ENCODE measurements at places on chromosomes 2 and 18. TPM values are rescaled to one million over a fixed set of nuclear protein-coding genes. Genes with fewer than 3 reads are reported as not detected.

GRCh38 chr2:73250872-73251846 is 17.1 kb downstream of the CCT7 start:
- peak; percentile 53 for DNase-seq
- H3K4me1 ChIP-seq: peaks cover 17% of the 10 kb centered on the region
- H3K27ac ChIP-seq: peak overlapping the region; percentile 60
- H3K36me3 ChIP-seq: peaks cover 80% of the 10 kb centered on the region
- no peak overlapping the region for H3K4me3 ChIP-seq
- H3K27me3 ChIP-seq: no peaks in the 10 kb centered on the region

DNA sequence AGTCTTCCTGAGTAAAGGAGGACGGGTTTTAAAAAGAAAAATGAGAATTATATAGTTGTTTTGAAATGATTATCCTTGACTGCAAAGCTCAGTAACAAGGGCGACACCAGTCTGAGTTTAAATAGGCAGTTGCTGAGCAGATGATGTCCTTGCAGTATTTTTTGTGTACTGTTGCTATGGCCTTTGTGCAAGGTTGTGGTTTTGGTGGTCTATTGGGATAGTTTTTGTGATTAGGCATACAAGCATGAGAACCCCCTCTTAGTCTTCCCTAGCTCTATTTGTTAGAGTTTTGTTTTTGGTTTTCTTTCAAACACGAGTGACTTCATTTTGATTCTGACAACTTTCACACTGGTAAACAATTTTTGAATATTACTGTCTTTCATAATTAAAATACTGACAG is 64.1 kb downstream of the TAF4B start:
- H3K27me3 ChIP-seq: no peaks in the 10 kb centered on the region
- H3K4me1 ChIP-seq: peaks cover 7% of the 10 kb centered on the region
- no peak overlapping the region for H3K27ac ChIP-seq
- H3K36me3 ChIP-seq: no peaks in the 10 kb centered on the region
- DNase-seq: no peak

GRCh38 chr2:144495227-144496091 is 24.5 kb downstream of the ZEB2 start:
- H3K27me3 ChIP-seq: no peaks in the 10 kb centered on the region
- H3K27ac ChIP-seq: peak overlapping the region; percentile 11
- peaks cover 44% of the 10 kb centered on the region for H3K4me1 ChIP-seq

DNA sequence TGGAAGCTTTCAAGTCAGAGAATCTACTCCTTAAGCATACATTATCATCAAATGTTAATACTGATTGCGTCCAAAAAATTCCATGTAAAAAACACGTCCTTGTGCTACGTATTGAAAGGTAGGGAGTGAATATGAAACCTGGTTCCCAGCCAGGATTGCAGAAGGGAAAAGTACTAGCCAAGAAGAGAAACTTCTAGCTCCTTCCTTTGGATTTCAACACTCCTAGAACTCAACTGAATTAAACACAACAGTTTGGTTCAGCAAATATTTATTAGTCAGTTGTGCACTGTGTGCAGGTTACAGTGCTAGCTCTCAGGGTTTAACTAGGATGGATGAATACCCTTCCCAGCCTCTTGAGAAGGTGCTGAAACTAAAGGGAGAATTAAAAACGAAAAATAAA is 33.9 kb upstream of the FHL2 start:
- H3K4me3 ChIP-seq: no peak overlapping the region
- H3K27me3 ChIP-seq: no peaks in the 10 kb centered on the region
- H3K4me1 ChIP-seq: peaks cover 34% of the 10 kb centered on the region
- H3K36me3 ChIP-seq: no peaks in the 10 kb centered on the region
- peak; percentile 64 for DNase-seq
- peak overlapping the region; percentile 40 for H3K27ac ChIP-seq

DNA sequence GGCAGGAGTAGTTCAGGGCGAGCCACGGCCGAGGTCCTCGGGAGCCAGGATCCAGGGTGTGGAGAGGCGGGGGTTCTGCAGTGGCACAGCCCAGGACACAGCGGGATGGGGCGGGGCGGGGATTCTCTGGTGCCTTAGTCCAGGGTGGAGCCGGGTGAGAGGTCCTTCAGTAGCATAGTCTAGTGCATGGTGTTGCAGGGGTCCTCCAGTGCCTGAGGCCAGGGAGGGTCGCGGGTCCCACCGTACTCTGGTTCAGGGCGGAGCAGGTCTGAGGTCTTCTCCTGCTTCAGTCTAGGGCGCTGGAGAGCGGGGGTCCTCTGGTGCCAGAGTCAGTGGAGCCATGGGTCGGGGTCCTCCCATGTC is 131.1 kb downstream of the CCDC74A start:
- no peak overlapping the region for H3K27ac ChIP-seq
- DNase-seq: no peak
- H3K27me3 ChIP-seq: no peaks in the 10 kb centered on the region
- no peak overlapping the region for H3K4me3 ChIP-seq
- H3K36me3 ChIP-seq: no peaks in the 10 kb centered on the region

- H3K4me1 ChIP-seq: peaks cover 16% of the 10 kb centered on the region
- no peaks in the 10 kb centered on the region for H3K36me3 ChIP-seq
- DNase-seq: no peak
- H3K27ac ChIP-seq: peak overlapping the region; percentile 40
- peak overlapping the region; percentile 65 for H3K4me3 ChIP-seq
Measured at GRCh38 chr2:60554074-60554645, 706 bp upstream of the BCL11A start.

DNA sequence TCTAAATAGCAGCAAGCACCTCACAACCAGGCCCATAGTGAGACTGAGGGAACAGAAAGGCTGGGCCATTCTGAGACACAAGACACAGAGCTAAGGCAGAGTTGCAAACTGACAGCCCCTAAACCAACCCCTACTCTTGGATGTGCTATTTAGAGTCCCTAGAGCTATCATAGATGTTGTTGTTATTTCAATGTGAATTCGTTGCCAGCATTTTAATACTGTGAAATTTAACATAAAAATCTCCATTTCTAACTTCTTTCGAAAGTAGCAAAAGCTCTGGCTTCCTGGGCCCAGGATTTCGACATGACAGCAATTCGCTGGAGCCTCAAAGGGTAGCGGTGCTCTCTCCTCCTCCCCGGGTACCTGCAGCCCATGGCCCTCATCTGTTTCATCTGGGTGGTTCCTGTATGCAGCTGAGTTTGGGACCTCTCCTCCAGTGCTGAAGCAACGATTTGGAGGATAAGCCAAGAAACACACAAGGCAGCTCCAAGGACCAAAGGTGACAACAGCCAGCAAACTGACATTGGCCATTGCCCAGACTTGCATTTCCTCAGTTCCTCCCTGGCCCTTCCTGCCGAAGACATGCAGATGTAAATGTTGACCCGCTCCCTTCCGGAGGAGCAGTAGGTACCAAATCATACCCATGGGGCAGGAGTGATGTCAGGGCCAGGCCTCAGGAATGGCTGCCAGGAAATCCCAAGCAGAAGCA is 254.4 kb upstream of the NCKAP5 start:
- H3K4me1 ChIP-seq: no peaks in the 10 kb centered on the region
- no peak overlapping the region for H3K4me3 ChIP-seq
- no peaks in the 10 kb centered on the region for H3K27me3 ChIP-seq

DNA sequence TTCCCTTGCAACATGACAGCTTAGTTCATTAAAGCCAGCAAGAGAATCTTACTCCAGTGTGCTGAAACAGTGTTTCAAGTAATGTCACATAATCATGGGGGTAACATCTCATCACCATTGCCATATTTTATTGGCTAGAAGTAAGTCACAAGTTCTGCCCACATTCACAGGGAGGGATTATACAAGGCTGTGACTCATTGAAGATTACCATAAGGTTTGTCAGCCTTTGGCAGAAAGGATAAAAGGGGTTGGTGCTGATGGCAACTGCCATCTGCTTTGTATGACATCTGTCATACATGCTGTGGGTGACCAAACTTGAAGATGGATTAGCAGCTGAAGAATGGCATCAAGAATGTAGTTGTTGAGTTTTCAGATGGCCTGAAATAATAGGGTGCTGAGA is 61.2 kb downstream of the KCNE4 start:
- H3K27ac ChIP-seq: no peak overlapping the region
- no peaks in the 10 kb centered on the region for H3K36me3 ChIP-seq
- no peaks in the 10 kb centered on the region for H3K4me1 ChIP-seq
- no peak for DNase-seq
- no peak overlapping the region for H3K4me3 ChIP-seq
- H3K27me3 ChIP-seq: no peaks in the 10 kb centered on the region

- no peak overlapping the region for H3K27ac ChIP-seq
- no peak overlapping the region for H3K4me3 ChIP-seq
- no peak for DNase-seq
- H3K4me1 ChIP-seq: no peaks in the 10 kb centered on the region
- no peaks in the 10 kb centered on the region for H3K36me3 ChIP-seq
Measured at GRCh38 chr18:12534820-12535219, 123.1 kb downstream of the SPIRE1 start.

GRCh38 chr2:218230882-218231281 is 13.9 kb downstream of the ARPC2 start:
- DNase-seq: no peak
- no peaks in the 10 kb centered on the region for H3K27me3 ChIP-seq
- H3K4me1 ChIP-seq: peaks cover 37% of the 10 kb centered on the region
- no peaks in the 10 kb centered on the region for H3K36me3 ChIP-seq
- peak overlapping the region; percentile 27 for H3K27ac ChIP-seq

DNA sequence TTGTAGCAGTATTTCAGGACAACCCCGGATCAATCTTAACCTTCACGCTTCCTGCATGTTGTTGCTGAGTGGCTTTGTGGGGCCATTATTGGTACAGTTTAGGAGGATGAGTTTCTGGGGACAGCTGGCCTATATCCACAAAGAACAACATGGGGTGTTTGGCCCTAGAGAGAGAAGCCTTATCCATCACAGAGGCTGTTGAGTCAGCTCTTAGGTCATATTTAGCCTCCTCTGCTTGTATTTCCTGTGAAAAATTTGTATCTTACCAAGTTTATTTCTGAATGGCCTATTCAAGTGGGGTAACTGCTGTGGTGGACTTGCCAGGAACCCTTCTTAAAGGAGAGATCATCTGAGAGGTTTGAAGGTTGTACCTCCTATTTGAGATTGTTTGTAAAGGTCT is 77.6 kb downstream of the MAP4K4 start:
- no peak overlapping the region for H3K27ac ChIP-seq
- no peak overlapping the region for H3K4me3 ChIP-seq
- peaks cover 21% of the 10 kb centered on the region for H3K4me1 ChIP-seq
- no peaks in the 10 kb centered on the region for H3K36me3 ChIP-seq
- DNase-seq: no peak

DNA sequence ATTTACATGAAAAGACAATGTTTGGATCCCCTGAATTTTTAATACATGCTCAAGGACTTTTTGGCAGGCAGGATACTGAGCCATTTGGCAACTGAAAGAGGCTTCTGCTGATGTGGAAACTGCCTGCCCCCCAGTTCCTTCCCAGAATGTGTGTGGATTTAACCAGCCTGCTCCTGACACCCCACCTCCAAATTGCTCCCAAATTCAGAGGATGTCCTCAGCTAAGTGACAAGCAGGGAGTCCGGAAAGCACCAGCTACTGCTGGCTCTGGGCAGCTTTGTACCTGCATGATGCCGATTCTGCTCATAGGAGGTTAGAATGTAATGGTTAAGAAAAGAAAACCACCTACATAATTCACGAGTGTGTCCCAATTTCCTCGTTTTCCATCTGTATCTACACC is 197.5 kb downstream of the CDH20 start:
- H3K27ac ChIP-seq: no peak overlapping the region
- H3K27me3 ChIP-seq: no peaks in the 10 kb centered on the region
- no peak overlapping the region for H3K4me3 ChIP-seq
- H3K36me3 ChIP-seq: no peaks in the 10 kb centered on the region

DNA sequence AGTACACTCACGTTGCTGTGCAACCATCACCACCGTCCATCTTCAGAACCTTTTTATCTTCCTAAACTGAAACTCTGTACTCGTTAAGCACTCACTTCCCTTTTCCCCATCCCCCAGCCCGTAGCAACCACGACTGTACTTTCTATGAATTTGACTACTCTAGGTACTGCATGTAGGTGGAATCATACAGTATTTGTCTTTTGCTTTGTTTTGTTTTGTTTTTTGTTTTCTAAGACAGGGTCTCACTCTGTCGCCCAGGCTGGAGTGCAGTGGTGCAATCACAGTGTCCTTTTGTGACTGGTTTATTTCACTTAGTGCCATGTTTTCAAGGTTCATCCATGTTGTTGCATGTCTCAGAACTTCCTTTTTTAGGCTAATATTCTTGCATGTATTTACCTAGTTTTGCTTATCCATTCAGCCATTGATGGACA is 7.0 kb upstream of the TYMS start:
- H3K27ac ChIP-seq: no peak overlapping the region
- H3K4me3 ChIP-seq: no peak overlapping the region
- H3K36me3 ChIP-seq: no peaks in the 10 kb centered on the region
- H3K27me3 ChIP-seq: peaks cover 7% of the 10 kb centered on the region
- DNase-seq: no peak

- no peak for DNase-seq
- no peaks in the 10 kb centered on the region for H3K27me3 ChIP-seq
- H3K27ac ChIP-seq: no peak overlapping the region
Measured at GRCh38 chr2:77487074-77487803, 34.9 kb downstream of the LRRTM4 start.

DNA sequence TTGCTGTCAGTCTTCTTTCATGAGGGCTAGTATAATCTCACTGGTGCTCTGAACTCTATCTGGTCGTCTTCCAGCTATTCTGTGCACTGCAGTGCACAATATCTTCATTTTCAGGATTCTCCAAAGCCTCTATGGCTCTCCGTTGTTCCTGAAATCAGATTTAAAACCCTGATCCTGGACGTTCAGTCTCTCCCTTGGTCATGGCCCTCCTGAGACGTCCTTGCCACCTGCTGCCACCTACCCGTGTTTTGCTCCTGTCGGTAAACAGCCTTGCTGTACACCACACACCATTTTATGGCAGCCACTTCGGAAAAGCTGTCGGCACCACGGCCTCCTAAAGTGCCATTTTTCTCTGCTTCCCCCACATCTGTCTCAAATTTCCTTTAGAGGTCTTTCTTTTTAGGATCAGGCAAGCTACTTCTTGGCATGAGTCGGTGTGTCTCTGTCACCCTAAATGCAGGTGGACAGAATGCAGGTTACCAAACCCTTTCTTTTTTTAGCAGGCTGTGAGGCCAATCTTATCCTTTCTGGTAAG is 170.0 kb downstream of the HRH4 start:
- no peaks in the 10 kb centered on the region for H3K36me3 ChIP-seq
- no peak for DNase-seq
- H3K4me3 ChIP-seq: no peak overlapping the region
- no peak overlapping the region for H3K27ac ChIP-seq
- H3K27me3 ChIP-seq: no peaks in the 10 kb centered on the region

- H3K4me3 ChIP-seq: no peak overlapping the region
- H3K27ac ChIP-seq: no peak overlapping the region
- no peaks in the 10 kb centered on the region for H3K4me1 ChIP-seq
- no peaks in the 10 kb centered on the region for H3K36me3 ChIP-seq
- DNase-seq: no peak
Measured at GRCh38 chr18:74264303-74265020, 27.3 kb downstream of the CYB5A start.

Gene C2orf92
- polyA plus RNA-seq: 4.1 TPM

Gene COL6A3
- polyA plus RNA-seq: 22.4 TPM

Gene GULP1
- polyA plus RNA-seq: 27.4 TPM

Gene DSG1
- 0.03 TPM for polyA plus RNA-seq

Gene MYOM1
- polyA plus RNA-seq: 5.9 TPM

Gene ASXL3
- polyA plus RNA-seq: 0.07 TPM

Gene SIX3
- polyA plus RNA-seq: not detected

Gene NIFK
- 134 TPM for polyA plus RNA-seq

Gene CYRIA
- 2.4 TPM for polyA plus RNA-seq

Gene PLGLB2
- polyA plus RNA-seq: 0.57 TPM
